ENCODE measurements at places on chromosomes 3 and 15. TPM values are rescaled to one million over a fixed set of nuclear protein-coding genes. Genes with fewer than 3 reads are reported as not detected.

GRCh38 chr3:153503873-153504272, 341.8 kb downstream of the RAP2B start:
- DNase-seq, result no peak

The TGM5 gene
- total RNA-seq, result not detected

The ATR gene
- total RNA-seq, result 30.5 TPM

DNA sequence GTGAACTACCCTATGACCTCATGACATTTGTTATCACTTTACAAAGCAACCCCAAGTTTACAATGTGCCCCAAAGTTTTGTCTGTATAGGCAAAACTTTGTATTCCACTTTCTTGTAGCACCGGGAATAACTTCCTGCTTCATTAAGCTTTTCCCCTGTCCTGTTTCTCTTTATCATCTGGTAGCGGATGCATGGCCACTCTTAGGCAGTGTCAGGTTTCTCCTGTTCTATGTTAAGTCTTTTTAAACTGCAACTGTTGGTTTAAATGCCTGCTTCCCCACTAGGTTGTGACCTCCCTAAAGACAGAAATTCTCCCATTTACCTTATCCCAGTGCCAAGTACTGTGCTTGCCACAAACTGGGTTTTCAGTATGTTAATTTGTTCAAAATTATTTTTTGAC, 433.6 kb upstream of the DPH6 start:
- no peak for DNase-seq

The PXK gene
- 34.1 TPM for total RNA-seq

The GCHFR gene
- 9.8 TPM for total RNA-seq

DNA sequence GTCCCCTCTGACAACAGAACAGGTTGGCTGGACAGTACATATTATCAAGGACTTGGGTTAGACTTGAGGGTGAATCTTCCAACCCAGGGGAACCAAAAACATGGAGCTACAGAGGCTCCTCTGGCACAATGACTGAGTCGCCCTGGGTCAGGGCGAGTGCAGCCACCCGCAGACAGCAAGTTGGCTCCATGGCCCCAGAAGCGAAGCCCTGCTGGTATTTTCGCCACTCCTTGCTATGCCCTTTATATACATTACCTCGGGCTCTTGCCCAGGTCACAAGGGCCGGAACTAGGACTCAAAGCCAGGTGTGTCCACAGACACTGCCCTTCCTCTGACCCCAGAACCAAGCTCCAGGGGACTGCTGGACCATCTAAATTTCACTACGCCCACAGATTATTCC, 64.6 kb downstream of the ADCY5 start:
- no peak for DNase-seq

GRCh38 chr15:81391657-81392056, 17.6 kb upstream of the TMC3 start:
- DNase-seq, result no peak

GRCh38 chr3:152123457-152123856, 145.3 kb upstream of the MBNL1 start:
- no peak for DNase-seq

DNA sequence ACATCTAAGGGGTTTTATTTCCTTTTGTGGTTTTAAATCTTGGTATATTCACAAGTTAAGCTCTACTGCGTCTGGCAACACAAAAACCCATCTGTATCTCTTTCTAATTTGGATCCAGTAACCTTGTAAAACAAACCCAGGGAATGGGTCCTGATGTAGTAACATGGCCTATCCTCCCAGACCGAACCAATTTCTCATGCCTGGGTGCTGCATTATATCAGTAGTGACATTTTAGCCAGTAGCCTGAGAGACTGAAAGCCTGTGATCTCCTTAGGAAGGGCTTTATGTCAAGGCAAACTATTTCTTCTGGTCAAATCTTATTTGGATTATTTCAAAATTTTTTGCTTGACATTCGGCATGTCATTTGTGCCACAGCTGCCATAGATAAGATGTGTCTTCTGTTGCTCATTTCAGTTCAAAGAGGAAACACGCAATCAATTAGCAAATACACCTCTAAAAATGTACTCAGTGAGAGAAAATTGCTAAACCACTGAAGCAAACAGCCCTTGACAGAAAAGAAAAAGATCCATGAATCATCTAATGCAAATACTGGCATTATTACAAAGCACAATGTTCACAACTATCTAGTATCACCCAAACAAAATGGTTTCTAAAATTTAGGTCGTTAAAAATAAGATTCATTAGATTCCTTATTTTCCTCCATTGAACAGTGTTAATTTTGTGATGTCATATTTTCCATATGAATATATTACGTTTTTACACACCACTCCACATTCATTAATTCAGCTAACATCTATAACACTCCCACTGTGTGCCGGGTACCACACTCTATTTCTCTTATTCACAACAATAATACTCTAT, 4.0 kb downstream of the NPTN start:
- DNase-seq, result no peak

DNA sequence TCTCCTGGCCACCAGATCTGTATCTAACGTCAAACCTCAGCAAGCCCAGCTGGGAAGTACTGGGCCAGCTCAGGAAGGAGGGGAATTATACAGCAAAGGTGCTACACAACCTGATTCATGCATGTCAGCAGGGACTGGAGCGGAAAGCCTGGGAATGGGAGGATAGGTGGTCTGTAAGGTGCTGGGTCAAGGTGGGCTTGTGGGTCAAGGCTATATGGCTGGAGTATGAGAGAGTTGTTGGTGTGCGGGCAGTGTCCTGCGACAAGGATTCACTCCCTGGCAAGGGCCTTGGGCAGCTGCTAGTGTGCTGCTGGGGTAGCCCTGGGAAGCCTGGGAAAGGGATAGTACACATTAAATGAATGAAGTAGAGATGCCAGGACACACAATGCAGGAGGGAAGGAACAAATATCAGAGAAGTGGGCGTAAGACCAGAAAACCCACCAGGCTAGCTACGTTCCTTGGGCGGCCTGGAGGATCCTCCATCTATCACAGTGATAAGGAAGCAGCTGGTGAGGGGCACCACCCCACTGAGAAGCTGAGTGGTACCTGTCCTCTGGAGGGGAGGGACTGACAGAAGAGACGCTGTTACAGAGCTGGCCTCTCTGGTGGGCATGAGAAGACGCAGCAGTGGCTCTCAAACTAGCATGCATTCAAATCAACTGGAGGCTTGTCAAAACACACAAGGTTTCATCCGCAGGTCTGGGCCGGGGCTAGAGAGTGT, 8.5 kb upstream of the SYNM start:
- DNase-seq, result peak; percentile 26

All from sciatic nerve (tissue), 2 donors.